KG1 (cell line): ENCODE measurements at places on chromosomes 2 and 18.

GRCh38 chr18:70400476-70400875 lies 111.6 kb downstream of the SOCS6 start:
- DNase-seq = no peak

- DNase-seq = no peak
Measured at GRCh38 chr2:3606370-3607201, 11.7 kb downstream of the COLEC11 start.

GRCh38 chr2:27021253-27022049 lies 11.3 kb upstream of the TMEM214 start:
- DNase-seq = no peak

- DNase-seq = no peak
Measured at GRCh38 chr18:48304906-48305693, 104.1 kb downstream of the ZBTB7C start.

DNA sequence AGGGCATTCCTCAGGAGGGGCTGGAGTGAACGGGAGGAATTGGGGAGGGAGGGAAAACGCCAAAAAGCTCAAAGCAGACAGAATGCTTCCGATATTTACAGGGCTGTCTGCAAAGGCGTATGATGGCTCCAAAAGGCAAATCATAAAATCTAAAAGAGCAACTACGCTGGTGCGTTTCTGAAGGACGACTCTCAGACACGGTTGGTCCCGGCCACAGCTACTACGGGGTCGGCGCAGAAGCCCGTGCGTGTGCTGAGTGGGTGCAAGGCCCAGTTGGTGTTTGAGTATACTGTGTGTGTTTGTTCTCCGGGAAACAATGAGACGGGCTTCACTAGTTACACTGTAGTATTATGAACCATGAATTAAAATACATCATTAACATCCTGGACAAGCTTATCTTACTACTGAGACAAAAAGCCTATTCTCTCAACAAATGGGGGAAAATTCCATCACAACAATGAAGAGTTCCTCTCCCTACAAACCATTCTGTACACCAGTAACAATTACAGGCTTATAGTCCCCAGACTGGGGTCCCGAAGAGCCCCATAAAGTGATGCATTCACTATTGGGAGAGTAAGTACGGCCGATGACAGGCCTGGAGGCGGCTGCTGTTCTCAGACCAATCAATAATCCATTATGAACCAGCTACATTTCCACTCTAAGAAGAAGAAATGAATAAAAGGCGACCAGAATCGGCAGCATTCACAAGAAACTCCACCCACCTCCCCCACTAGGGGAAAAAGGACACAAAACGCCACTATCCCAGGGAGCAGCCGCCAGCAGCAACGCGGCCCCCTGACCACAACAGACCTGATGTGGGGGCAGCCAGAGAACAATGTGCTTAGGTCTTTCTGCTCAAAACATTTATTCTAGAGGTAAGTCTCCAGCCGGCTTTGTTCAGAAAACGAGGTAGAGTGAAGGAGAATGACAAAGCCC lies 43.4 kb downstream of the ZNF516 start:
- no peak for DNase-seq
